ENCODE measurements at places on chromosomes 3 and 15.

- DNase-seq = no peak
These were observed 36.4 kb upstream of the EHHADH start for GRCh38 chr3:185290266-185290665.

- DNase-seq = no peak
These were observed 109.0 kb downstream of the CDIN1 start for GRCh38 chr15:36688310-36689011.

- DNase-seq = no peak
These were observed 41.7 kb upstream of the PRICKLE2 start for GRCh38 chr3:64266983-64267382.

DNA sequence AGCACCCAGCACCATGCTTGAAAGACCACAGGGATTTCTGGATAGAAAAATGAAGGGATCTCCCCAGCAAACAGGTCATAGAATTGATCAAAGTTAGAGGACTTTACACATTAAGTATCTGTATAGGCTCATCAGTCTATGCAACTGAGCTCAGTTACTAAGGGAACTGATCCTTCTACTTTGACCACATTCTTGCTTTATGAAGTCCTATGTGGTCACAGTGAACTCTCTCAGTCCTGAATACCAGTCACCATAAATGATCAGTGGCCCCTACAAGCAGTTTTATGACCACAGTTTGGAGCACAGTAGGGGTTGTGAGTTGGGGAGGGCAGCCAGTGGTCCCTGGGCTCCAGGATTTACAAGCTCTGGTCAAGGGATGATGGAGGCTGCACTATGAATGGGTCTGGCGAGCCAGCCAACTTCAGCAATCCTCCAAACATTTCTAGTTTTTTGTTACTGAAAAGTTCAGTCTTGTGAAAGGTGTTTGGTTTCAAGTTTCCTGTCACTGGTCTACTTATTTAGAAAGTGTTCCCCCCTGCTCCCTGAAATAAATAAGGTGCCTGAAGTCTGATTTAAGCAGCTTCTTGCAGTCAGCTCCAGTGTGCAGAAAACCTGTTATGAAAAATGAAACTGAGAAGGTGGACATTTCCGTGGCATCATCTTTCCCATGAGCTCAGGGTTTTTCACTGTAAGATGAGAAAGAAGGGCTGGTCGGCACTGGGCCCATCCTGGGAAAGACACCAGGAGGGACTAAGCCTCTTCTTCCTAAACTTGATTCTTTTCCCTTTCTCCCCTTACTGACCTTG is 75.5 kb downstream of the DAPK2 start:
- no peak for DNase-seq

DNA sequence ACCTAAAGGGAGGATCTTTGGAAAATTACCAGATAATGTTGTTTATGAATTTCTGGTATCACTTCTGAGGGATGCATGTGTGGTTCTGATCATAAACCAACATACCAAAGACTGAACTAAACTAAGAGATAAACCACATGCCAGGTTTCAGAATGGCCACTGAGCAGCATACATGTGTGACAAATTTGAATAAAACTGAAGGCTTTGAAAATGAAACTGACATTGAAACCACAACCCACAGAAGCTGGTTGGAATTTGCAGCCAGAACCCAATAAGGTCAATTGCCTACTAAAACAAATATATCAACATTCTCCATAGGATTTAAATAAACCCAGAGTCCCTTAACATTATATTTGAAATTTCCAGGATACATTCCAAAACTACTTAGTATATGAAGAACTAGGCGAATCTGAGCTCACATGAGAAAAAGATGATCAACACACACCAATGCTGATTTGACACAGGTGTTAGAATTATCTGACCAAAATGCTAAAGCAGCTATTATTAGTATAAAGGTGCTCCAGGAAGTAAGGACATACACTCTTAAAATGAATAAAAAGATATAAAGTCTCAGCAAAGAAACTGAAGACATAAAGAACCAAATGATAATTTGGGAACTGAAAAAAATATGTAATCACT is 125.0 kb downstream of the ZNF280D start:
- no peak for DNase-seq

DNA sequence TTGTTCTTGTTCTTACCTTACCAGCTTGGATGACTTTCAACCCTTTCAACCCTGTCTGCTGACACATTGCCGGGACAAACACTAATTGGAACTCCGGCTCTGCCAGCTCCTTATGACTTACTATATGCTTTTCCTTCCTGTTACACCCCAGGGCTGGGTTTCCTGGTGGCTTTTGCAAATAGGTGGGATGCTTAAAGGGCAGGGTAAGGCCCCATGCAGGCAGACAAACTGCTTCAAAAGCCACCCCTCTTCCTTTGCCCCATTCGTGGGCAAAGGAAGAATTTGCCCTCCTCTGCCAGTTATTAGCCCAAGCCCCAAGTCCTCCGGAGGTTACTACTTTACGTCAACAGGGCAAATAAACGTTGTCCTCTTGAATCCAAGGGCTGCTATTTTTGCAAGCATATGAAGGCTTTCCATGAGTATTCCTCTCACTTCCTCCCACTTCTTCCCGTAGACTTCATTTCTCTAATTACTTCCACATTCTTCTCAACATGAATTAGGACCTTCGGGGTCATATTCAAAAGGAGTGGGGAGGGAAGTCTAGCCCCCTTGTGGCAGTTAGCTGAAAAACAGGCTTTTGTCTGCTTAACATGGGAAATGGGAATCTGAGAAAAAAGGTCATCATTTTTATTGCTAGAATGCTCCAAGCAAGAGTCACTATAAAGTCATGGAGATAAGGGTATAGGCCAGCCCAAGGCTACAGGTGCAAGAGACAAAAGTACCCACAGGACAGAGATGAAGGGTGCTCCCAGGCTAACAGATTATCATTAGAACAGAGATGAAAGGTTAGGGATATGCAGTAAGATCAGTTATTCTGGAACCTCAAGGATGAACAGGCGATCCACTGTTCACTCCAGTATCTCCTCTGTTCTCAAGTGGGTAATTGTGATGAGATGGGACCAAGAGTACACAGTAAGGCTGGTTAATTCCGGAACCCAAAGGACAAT is 56.3 kb upstream of the FSTL1 start:
- no peak for DNase-seq

GRCh38 chr3:114649331-114649730 is 355.5 kb downstream of the TIGIT start:
- no peak for DNase-seq

DNA sequence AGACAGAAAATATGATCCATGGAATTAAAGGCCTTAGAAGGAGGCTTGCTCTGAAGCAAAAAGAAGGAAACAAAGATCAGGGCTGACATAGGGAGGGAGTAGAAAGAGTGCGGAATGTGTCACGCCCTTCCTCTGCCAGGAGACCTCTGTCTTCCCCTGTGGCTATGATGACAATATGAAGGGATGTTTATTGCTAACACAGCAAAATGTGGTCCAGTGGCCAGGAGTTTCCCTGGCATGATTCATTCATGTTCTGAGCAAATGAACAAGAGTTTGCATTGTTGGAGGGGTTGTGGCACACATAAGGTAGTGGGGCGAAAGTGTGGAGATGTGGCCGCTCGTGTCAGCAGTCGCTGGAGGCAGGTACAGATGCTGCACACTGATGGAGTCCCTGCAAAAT is 169.4 kb downstream of the SHQ1 start:
- DNase-seq = no peak

DNA sequence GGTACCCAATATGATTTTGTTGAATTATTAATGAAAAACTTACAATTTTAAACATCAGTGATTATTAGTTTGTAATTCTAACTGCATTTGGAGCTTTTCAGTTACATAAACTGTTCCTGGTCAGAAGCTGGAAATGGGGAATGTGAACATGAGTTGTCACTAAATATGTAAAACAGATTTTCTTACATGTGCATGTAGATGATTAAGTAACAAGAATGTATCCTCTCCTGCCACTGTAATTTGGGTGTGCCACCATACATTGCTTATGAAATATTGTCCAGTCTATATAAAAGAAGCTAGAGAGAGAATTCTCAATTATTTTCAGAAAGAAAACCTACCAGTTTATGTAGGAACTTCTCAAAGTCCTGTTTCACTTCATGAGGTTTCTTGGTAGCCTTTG is 91.6 kb upstream of the FGF7 start:
- no peak for DNase-seq

GRCh38 chr15:37058316-37058985 is 41.9 kb downstream of the MEIS2 start:
- no peak for DNase-seq

DNA sequence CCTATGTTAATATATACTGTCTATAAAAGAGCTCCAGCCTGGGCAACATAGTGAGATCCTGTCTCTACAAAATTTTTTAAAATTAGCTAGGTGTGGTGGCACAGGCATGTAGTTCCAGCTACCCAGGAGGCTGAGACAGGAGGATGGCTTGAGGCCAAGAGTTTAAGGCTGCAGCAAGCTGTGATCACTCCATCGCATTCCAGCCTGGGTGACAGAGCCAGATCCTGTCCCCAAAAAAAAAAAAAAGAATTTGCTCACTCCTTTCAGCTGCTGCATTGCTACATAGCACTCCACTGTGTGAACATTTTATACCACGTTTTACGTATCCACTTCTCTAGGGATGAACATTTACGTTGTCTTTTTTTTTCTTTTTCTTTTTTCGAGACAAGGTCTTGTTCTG is 6.0 kb upstream of the TSEN2 start:
- DNase-seq = no peak

GRCh38 chr3:13023235-13023970 is 49.8 kb downstream of the IQSEC1 start:
- no peak for DNase-seq

DNA sequence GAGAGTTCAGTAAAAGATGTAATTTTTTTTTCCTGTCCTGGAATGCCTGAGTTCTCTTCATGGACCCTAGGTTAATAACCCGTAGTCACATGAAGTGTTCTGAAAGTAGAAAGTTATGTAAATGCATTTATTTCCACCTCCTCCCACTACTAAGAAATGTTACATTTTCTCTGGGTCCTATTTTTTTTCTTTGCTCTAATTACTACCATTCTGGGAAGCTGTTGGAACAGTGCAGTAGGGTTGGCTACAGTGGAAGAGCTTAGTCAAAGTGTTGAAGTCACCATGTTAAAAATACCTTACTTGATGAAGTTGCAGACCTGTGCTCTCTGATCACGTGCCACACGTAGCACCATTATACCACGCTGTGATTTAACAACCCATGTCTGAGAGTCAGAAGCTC is 153.8 kb upstream of the TSC22D2 start:
- DNase-seq = no peak

GRCh38 chr3:3443482-3443881 is 264.0 kb upstream of the CRBN start:
- DNase-seq = no peak

Data from activated gamma-delta T cell treated with anti-CD3 and anti-CD28 coated beads, Interleukin-2, amount 50 U/mL, for 16 hours (primary cell).